ENCODE measurements at places on chromosomes 7 and 10.

DNA sequence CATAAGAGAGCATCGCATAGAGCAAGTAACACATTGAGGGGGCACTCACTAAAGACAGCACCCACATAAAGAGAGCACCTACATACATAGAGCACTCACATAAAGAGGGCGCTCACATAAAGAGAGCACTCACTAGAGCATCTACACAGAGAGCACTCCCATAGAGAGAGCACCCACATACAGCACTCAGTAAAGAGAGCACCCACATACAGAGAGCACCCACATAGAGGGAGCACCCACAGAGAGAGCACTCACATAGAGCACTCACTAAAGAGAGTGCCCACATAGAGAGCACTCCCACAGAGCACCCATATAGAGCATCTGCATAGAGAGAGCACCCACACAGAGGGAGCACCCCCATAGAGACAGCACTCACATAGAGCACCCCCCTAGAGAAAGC lies 47.8 kb downstream of the INSIG1 start:
- no peak for DNase-seq

DNA sequence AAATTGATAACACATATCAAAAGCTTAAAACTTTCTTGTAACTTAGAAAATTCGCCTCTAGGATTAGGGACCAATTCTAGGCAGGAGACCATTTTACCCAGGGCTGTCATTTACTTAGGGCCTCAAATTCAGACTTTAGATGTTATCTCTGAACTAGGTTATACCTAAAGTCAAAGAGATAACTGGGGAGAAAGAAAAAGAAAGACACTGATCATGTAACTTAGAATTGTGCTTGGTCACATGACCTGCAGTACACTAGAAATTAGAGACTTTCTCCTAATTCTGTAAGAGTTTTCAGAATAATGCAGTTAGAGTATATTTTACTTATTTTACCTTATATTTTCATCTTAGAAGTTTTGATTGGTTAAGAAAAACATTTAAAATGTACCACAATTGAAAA lies 16.7 kb downstream of the ASB4 start:
- no peak for DNase-seq

DNA sequence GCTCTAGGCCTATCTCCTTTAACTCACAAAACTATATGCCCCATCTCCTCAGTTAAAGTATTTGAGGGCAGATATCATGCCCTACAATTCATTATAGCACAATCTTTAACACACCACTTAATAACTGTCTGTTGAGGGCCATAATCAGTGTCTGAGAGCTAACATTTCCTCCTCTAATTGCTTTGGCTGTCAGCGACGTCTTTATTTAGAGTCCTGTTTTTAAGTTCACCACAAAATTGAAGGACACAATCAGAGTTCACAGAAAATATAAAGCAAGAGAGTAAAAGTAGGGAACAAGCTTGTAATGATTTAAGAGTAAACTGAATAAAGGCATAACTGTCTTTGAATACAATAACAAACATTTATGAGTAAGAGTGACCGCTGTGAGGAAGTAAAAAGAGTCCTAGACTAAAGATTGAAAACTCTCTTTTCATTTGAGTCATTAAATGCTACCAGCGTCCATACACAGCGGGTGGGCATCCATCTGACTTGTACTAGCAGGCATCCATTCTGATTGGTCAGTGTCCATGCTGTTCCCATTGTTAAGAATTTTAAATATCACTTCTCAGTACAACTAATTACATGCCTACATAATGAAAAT lies 38.4 kb upstream of the ABCB4 start:
- DNase-seq: no peak

GRCh38 chr7:132049462-132050304 lies 493.3 kb upstream of the PODXL start:
- DNase-seq: peak; percentile 32

DNA sequence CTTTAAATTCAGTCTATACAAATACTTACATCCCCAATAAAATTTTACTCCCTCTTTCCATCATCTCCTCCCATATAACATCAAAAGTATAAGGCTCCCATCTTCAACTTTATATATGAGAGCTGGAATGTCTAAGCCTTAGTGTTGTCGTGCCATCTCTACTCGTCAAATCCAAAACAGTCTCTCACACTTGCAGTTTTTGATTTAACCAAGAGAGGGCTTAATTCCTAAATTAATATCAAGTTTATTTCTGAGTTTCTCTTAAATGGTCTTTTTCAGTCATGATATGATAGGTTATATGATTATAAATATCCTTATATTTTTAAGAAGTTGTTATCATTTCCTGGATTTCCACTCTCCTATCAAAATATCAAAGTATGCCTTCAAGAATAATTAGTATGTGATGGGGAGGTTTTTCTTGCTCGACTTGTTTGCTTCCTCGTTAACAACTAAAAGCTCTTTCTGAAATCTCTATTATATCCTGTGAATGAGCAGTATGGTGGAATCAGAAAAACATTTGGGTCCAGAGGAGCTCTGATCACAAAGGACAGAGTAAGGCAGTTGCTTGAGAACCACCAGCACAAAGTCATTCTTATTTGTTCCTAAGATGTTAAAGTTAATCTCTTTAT lies 12.5 kb upstream of the LIPK start:
- DNase-seq: peak; percentile 25

DNA sequence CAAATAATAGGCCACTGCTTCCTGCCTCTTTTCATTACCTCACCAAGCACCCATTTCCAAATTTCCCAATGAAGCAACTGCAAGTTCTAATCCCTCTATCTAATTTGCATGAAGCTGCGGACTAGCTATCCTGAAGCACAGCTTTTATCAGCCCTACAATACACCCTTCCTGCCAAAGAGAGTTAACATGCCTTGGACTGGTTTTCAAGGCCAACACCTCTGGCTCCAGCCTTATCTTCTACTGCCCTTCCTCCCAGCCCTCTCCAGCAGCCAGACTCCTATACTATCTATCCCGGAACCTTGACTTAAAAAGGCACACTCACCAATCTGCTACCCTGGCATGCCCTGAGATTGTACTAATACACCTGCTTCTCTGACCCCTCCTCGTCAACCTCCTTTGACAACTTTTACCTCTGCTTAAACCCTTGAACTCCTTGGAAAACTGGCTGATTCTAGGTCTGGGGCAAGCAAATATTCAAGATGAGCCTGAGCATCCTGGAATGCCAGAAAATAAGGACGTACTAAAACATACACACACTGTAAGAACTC lies 73.4 kb downstream of the SGMS1 start:
- DNase-seq: no peak

DNA sequence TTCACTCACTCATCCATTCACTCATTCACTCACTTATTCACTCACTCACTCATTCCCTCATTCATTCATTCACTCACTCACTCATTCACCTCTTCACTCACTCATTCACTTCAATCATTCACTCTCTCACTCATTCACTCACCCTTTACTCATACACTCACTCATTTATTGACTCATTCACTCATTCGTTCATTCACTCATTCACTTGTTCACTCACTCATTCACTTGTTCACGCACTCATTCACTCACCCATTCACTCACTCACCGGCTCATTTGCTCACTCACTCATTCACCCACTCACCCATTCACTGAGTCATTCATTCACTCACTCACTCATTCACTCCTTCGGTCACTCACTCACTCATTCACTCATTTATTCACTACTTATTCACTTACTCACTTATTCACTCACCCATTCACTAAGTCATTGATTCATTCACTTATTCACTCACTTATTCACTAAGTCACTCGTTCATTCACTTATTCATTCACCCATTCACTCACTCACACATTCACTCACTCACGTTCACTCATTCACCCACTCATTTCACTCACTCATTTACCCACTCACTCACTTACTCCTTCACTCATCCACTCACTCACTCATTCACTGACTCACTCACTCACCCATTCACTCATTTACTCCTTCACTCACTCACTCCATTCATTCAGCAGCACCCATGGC lies 4.7 kb upstream of the PFKP start:
- DNase-seq: no peak

DNA sequence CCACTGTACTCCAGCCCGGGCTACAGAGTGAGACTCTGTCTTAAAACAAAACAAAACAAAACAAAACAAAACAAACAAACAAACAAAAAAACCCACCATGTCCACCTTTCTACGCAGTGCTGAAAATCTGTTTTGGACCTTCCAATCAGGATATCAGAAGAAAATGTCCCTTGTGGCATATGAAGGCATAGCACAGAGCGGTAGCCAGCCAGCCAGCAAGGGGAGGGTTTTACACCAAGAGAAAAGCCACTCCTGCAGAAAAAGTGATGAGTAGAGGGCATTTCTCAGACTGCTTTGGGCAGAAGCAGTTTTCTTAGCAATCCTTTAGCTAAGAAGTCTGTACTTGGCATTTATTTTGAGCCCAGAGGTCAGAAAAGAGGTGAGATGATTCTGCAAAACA lies 612.2 kb downstream of the TYW1 start:
- DNase-seq: no peak

GRCh38 chr7:129848436-129848835 lies 104.3 kb downstream of the UBE2H start:
- no peak for DNase-seq

GRCh38 chr7:40836218-40836617 lies 701.4 kb downstream of the SUGCT start:
- DNase-seq: no peak

DNA sequence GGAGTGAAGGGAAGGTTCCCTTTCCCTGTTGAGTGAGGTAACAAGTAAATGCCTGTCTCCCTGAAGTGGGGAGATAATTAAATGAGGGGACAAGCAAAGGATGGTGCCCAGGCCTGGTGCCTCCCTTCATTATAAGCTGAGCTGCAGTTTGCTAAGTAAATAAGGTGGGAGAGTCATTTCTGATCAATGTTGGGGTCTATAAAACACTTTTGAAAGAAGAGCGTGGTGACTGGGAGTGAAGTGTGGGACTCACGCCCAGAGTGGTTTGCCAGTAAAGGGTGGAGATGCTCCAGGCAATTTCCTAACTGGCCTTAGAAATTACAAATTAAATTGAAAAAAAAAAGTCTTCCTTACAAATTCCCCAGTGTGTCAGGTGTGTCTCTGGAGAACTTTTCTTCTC lies 9.6 kb upstream of the GPR15LG start:
- no peak for DNase-seq

DNA sequence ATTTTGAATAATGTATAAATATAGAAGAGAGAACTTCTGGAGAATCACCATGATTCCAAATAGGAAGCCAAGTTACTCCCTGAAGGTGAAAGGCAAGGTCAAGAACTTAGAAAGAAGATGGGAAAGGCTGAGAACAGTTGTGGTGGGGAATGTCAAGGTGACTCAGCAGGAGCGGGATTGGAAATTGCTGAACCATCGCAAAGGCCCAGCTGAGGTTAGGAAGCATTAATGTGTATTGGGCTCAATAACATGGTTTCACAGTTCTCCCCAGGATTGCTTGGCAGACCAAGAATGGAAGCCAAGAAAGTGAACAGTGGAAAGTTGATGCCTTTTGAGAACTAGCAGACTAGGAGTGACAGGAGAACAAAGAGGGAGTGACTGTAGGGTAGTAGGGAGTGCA lies 133.3 kb downstream of the VTI1A start:
- no peak for DNase-seq

- no peak for DNase-seq
Measured at GRCh38 chr10:82208726-82209125, 333.7 kb downstream of the NRG3 start.

DNA sequence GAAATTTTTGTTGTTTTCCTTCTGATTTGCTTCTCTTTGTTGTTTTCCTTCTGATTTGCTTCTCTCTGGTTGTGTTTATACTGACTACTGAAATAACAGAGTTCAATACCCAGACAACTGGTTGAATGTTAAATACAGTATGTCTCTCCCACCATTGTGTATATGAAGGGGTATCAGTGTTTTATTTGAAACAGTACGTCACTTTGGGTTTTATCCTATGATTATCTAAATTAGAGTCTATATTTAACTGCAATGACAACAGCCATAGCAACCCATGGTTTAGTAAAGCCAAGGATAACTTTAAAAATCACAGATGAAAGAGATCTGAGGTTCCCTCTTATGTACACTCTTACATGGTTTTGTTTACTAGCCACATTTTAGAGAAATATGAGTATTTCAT lies 141.3 kb downstream of the GNAT3 start:
- no peak for DNase-seq

- no peak for DNase-seq
Measured at GRCh38 chr10:46237815-46238510, 48.8 kb upstream of the ANTXRL start.

DNA sequence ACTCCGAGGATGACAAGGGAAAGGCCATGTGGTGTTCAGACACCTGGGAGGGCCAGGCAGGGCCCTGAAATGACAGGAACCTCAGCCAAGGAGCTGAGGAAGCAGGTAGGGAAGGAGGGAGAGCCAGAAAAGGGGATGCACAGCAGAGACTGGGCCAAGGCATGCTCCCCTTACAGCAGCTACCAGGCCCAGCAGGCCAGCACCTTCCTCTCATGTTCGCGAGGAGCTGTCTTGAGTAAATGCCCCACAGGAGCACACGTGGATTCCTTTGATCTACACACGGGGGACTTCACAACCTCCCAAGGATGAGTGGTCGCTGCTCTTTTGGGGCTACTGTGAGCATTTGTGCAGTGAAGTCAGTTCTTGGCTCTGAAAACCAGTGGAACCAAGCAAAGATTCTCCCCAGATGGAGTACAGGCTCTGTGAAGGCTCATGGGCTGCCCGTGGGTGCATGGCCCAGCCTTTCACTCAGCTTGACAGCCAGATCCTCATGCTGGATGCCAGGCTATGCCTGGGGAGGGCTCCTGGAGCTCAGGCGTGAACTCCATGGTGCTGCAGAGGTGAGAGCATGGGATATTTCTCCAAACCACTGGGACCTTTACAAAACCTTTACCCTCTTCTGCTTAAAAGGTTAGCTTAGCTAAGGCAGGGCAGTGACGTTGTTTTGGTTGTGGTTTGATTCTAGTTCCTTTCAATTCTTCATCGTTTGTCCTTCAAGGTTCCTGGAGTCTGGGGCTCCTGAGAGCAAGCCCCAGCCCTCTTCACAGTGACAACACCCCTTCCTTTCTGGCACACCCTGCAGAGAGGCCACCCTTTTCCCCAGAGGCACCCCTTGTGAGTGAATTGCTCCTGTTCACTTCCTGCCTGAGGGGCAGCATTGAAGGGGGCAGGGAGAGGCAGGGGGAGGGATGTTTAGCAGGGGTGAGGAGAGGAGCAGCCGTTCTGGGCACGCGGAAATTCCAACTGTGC lies 74.2 kb upstream of the ZPBP start:
- peak; percentile 81 for DNase-seq

DNA sequence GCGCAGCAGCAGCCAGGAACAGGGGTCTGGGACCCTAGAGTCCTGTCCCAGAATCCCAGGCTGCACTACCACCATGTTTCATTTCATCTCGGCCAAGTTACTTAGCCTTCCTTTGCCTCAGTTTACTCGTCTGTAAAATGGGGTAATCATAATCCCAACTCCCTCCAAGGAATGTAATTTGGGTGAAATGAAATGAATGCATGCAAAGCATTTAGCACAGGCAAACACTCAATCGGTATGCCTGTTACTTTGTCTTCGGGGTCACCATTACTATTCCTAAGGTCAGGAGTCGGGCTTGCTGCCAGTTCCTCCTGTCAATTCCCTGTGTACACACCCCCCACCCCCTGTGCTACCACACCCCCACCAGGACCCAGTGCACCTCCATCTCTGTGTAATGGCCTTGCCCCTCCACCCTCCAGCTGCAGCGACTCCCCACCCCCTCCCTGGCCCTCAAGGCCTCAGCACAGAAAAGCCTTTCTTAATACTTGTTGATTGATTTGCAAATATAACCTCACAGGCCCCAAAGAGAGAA lies 1.7 kb downstream of the TNS3 start:
- no peak for DNase-seq

Data from Kasumi-1 (cell line).